HuH-7.5 (cell line): ENCODE measurements at places on chromosomes 1 and 21.

GRCh38 chr1:180166436-180166800 lies 11.7 kb downstream of the QSOX1 start:
- no peak for DNase-seq

DNA sequence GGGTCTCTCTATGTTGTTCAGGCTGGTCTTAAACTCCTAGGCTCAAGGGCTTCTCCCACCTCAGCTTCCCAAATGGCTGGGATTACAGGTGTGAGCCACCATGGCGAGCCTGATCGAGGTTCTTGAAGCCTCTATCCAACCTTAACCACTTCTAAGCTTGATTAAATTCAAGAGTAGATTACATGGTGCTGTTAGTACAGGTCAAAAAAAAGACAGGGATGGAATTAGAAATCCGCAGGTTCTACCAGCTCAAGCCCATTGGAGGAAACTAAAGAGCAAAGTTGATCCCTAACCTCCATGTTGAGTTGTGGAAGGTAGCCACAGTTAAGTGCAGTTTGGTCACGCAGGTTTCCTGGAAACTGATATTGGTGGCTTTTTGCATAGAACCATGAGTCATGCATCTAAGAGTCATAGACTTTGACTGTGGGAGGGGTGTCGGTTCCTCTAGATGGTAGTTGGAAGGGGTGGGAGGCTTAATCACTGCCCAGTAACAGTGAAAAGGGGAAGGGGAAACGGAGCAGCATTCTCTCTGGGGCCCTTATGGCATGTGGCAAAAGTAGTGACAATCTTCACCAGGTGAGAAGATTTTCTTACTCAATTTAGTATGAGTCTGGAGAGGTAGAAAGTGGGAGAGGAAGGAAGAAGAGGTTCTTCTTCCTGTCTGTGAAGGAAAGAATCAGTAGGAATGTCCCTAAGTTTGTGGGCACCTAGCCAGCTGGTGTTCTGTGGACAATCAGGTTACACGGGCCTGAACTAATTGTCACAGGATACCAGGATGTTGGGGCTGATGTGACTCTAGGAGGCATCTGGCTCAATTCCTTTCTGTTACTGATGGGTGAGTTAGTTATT lies 7.0 kb downstream of the CD53 start:
- DNase-seq = no peak

- no peak for DNase-seq
Observed at GRCh38 chr1:235883261-235883927, 16.7 kb upstream of the LYST start.

DNA sequence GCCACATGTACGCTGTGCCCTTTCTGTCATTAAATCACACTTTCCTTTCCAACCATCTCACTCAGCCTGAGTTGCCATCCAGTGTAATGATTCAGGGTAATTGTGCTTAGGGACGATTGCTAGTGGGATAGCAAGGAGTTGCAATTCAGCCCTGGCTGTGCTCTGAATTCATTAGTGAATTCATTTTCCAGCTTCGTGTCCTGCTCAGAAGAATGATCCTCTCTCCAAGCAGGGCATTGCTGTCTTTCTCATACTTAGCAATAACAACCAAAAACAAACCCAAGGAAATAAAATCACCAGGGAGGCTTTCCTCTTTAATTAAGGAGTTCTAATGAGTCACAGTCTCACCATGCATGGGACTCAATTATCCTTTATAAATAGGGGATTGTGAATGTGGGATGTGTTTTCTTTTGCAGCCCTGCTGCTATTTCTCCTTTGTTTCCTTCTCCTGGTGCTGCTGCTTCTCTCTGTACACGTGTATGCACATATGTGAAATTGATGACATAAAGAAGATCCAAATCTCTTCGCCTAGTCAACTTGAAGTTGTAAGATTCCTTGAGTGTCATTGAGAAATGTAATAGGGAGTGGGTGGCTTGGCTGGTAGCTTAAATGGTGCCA lies 167.0 kb downstream of the TSEN15 start:
- DNase-seq = no peak
